ENCODE measurements at places on chromosomes 12 and 14.

- peak; percentile 97 for DNase-seq
These were observed 83.4 kb downstream of the PDE3A start for GRCh38 chr12:20451761-20452160.

DNA sequence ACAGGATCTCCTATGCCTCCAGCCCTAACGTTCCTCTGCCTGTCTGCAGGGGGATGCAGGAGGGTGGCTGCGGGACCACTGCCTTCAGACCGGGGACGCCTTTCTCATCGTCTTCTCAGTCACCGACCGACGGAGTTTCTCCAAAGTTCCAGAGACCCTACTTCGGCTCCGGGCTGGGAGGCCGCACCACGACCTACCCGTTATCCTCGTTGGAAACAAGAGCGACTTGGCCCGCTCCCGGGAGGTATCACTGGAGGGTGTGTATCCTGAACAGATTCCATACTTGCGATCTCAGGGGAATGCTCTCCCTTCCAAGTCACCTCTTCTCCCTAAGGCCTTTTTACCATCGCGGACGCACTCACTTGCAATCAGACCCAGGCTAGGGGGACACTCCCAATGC lies 3.0 kb downstream of the REM2 start:
- DNase-seq, result no peak

GRCh38 chr14:100856056-100856950 lies 30.4 kb downstream of the MEG3 start:
- DNase-seq, result no peak

DNA sequence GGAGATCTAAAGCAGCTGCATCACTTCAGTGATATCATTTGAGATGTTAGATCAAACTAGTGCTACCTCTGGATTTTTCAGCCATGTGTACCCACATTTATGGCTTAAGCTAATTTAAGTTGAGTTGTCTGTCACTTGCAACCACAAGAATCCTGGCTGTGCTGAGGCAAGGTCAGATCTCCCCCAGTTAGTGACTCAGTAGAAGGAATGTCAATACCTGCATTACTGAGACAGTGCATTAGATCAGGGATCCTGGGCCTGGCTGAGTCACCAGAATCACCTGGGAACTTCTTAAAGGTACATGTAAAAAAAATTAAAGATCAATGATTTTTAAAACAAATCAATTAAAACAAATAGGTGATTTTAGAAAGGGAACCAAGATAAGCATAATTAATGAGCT lies 84.6 kb upstream of the GRIN2B start:
- DNase-seq, result peak; percentile 16

- no peak for DNase-seq
These were observed 382.7 kb downstream of the RGS6 start for GRCh38 chr14:72314808-72315435.

DNA sequence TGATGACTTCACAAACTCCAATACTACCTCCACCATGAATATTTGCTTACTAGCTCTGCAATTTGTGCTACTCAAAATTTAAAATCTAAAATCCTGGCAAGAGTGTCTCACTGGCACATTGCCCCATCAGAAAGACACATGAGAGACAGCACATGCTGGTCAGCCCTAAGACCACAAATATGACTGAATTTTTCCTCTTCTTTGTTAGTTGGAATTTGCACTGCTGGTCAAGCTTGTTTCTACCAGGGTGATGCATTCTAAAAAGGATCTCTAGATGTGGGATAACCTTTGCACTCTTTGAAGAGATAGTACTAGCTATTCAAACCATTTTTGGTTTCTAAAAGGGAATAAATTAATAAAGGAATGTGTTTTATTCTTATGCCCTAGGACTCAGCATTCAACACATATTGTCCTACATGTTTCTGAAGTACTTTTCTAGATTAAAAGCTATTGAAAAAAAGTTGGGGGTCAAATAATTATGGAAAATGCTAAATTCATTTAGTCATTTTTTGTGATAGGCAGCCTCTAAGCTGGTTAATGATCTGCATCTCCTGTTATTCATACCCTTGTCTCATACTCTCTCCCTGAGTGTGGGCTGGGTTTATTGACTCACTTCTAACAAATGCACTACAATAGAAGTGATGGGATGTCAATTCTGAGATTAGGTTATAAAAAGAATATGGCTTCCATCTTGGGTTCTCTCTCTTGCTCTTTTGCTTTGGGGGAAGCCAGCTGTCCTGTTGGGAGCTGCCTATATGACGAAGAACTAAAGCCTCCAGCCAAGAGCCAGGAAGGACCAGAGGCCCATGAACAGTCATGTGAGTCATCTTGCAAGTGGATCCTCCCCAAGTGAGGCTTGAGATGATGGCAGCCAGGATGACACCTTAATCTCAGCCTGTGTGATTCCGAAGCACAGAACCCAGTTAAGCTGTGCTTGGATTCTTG lies 211.5 kb upstream of the CRY1 start:
- peak; percentile 70 for DNase-seq

GRCh38 chr12:19431407-19432308 lies 7.6 kb upstream of the AEBP2 start:
- DNase-seq, result peak; percentile 46

DNA sequence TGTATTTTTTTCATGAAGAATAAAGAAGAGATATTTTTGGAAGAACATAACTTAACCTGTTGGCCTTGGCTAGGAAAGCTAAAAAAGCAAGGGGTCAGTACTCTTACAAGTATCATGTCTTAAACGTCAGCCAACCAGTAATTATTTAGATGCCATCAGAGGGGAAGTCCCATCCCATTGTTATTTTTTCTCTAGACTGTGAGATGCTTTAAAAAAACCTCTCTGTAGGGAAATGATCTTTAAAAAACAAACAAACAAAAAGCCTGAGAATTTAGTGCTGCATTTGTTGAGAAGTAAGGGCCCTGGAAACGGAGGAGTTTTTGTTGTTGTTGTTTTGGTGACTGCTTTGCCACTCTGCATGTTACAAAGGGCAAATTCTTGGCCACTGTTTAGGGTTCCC lies 474.0 kb downstream of the ZFP36L1 start:
- no peak for DNase-seq

GRCh38 chr14:75011356-75011994 lies 8.8 kb downstream of the EIF2B2 start:
- DNase-seq, result peak; percentile 21

DNA sequence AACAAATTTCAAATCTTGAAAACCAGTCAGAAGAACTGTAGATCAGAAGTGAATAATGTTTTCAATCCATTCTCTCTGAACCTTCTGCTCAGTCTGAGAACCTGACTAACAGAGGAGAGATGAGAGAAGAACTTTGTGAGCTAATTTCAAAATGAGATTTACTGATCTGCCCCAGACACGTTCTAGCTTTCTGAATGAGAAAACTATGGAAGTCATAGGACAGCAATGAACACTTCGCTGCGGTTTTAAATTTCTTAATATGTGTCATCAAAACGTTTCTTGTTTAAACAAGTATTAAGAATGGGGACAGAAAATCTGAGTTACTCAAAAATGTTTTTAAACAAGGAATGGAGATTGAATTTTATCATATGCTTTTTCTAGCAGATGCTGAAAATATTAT lies 66.6 kb upstream of the FAR2 start:
- DNase-seq, result no peak

DNA sequence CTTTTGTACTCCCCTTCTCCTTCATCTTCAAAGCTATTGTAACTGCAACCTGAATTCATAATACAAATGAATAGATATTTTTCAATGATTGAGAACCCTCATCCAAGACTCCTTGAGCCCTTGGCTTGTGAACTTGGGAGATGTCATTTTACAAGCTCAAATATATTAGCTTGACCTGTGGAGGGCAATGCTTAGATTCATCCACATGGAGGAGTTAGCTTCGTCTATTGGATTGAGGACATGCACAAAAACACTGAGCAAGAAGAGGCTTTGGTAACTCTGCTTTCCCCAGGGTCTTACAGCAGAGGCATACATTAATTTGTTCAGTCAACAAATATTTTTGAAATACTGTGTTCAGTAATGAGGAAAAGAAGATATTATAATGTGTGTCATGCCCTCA lies 101.1 kb downstream of the OTOGL start:
- no peak for DNase-seq

GRCh38 chr14:91575469-91576208 lies 65.5 kb upstream of the PPP4R3A start:
- DNase-seq, result no peak

GRCh38 chr14:68340262-68340661 lies 452.6 kb downstream of the ZFP36L1 start:
- DNase-seq, result no peak

DNA sequence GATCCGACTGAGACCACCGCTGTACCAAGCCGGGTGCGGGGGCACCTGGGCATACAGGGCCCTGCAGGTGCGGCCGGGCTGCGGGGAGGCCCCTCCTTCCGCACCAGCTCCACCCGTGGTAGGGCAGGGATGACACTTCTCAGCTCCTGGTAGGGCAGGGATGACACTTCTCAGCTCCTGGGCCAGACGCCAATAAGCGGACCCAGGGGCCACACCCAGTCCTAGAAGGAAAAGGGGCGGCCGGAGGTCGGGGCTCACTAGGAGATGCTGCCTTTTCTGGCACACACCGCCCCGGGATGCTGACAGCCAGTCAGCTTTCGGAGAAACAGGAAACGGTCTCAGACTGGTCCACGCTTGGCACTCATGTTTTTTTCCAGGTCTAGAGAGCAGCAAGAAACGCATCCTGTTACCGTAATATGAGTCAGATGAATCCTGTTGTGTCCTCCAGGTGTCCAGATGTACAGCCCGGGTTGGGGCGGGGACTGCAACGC lies 34.8 kb downstream of the NFKBIA start:
- DNase-seq, result no peak

DNA sequence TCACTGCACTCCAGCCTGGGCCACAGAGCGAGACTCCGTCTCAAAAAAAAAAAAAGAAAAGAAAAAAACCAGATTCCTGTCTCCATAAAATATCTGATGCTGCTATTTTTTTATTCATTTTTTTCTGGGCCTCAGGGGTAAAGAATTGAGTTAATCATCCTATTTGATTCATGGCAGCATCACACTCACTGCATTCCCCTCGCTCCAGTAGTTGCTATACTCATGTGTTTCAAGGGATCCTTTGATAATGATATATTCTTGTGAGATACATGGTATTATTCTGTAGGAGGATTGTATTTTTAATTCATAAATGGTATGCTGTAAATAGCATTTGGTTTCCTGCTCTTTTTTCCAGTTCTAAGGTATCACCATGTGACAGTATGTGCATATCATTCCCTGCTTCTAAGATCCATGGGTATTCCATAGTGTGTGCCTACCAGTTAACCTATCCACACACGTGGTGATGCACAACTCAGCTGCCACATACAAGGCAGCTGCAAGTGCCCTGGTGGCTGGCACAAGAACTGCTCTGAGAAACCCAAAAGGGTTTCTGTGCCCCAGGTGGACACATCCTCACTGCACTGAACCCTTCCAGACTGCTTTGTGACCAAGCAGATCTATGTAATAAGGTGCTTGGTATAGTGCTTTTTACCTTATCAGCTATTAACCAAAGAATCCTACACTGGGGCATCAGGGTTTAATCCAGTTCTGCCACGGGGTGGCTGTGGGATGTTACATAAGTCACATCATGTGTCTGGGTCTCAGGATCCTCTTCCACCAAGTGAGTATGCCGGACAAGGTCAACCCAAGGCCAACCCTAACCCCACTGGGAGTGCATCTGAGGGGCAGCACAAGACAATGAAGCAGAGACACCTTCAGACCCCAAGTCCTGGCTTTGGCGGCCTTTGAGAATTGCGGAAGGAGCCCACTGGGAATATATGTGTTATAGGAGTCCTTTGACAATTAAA lies 74.6 kb downstream of the ZFP36L1 start:
- no peak for DNase-seq

GRCh38 chr12:25382311-25383106 lies 131.8 kb upstream of the KRAS start:
- DNase-seq, result no peak

GRCh38 chr14:55530464-55530863 lies 49.5 kb upstream of the KTN1 start:
- no peak for DNase-seq

GRCh38 chr12:81610955-81611889 lies 147.9 kb downstream of the PPFIA2 start:
- DNase-seq, result peak; percentile 8

- DNase-seq, result no peak
These were observed 86.2 kb upstream of the PPM1H start for GRCh38 chr12:63021116-63021515.

- no peak for DNase-seq
These were observed 4.9 kb downstream of the CFAP73 start for GRCh38 chr12:113154351-113154973.
